A549 treated with CORT108297 at 1 μM for 4 hours (cell line): ENCODE measurements at places on chromosomes 6 and 20. TPM values are rescaled to one million over a fixed set of nuclear protein-coding genes. Genes with fewer than 3 reads are reported as not detected.

MEI4 gene
- total RNA-seq, result not detected in 5 replicates

ENPP5 gene
- not detected in 5 replicates for total RNA-seq

BHLHE23 gene
- total RNA-seq, result not detected in 5 replicates

TMEM14A gene
- 35.0 to 48.6 TPM (median 37.6 TPM) in 5 replicates for total RNA-seq

SLC44A4 gene
- total RNA-seq, result 0.06 to 0.16 TPM in 2 of 5 replicates, not detected in the others

PXDC1 gene
- total RNA-seq, result 14.9 to 23.6 TPM (median 19.1 TPM) in 5 replicates

PRL gene
- not detected in 5 replicates for total RNA-seq

SAYSD1 gene
- total RNA-seq, result 6.0 to 6.8 TPM (median 6.1 TPM) in 5 replicates

TNF gene
- 0.06 to 0.36 TPM (median 0.09 TPM) in 4 of 5 replicates, not detected in the other for total RNA-seq
